ENCODE measurements at places on chromosomes 2 and 18.
A peak's percentile ranks its signal among the peaks of the same experiment; 100 is the strongest.

GRCh38 chr2:29024882-29025430 is 43.9 kb downstream of the TOGARAM2 start:
- DNase-seq: no peak

GRCh38 chr2:15636972-15637785 is 45.5 kb downstream of the DDX1 start:
- DNase-seq: peak; percentile 40

DNA sequence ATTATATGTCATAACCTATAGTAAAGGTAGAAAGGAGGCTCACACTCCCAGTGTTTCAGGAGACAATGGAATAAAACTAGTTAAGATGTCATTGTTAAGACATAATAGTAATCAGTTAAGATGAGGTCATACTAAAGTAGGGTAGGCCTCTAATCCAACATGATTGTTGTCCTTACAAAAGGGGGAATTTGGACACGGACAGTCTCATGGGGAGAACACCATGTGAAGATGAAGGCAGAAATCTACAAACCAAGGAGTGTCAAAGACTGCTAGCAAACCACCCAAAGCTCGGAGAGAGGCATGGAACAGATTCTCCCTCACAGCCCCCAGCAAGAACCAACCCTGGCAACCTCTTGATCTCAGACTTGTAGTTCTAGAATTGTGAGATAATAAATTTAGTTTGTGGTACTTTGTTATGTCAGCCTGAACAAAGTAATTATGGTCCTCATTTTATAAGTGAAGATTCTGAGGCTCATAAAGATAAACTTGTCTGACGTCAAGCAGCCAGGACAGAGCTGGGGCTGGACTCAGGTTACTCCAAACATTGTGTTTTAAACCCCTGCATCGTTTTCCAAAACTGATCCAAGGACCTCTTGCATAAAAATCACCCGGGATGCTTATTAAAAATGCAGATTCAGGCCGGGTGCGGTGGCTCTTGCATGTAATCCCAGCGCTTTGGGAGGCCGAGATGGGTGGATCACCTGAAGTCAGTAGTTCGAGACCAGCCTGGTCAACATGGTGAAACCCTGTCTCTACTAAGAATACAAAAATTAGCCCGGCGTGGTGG is 47.8 kb downstream of the CCDC195 start:
- DNase-seq: no peak

- no peak for DNase-seq
Measured at GRCh38 chr2:26668856-26669750, 23.4 kb upstream of the KCNK3 start.

DNA sequence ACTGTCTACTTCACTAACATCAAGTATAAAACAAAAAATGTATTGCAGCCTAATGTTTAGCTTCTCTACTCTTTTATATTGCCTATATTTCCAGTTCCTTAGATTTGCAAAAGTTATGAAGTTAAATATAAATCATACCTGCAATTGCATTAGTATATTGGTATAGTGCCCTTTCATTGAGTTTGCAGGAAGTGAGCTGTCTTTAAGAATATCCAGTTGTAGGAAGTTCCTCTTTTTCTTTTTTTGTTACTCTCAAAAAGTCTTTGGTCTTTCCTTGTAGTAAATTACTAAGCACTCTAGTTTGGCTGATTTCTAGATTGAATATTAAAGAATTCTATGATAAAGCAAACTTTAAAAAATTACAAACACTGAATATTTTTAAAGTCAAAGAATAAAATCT is 71.3 kb upstream of the FN1 start:
- no peak for DNase-seq

DNA sequence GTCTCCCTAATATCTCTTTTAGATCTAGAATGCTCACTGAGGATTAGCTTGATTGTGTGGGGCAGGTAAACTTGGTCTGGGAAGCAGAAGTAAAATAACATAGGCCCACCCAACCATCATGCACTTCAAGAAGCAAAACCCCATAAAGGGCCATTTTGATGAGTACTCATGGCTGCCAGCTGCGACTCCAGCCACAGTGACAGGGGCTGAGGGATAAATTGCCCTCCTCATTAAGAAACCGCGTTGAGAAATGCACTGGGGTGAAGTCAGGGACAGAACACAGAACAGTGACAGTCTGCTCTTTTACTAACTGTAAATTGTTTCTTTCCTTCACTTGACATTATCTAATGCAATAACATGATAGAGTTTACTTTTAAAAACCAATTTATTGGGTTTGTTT is 60.2 kb downstream of the RND3 start:
- no peak for DNase-seq

DNA sequence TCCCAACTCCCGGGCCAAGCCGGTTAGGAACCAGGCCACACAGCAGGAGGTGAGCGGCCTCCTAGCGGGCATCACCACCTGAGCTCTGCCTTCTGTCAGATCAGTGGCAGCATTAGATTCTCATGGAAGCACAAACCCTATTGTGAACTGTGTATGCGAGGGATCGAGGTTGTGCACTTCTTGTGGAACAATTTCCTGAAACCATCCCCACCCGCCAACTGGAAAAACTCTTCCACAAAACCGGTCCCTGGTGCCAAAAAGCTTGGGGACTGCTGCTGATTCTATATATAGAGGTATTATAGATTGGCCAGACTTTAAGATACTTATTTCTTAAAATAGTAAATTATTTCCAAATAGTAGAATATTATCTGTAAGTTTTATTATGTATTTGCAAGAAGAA is 89.4 kb downstream of the PMS1 start:
- no peak for DNase-seq

DNA sequence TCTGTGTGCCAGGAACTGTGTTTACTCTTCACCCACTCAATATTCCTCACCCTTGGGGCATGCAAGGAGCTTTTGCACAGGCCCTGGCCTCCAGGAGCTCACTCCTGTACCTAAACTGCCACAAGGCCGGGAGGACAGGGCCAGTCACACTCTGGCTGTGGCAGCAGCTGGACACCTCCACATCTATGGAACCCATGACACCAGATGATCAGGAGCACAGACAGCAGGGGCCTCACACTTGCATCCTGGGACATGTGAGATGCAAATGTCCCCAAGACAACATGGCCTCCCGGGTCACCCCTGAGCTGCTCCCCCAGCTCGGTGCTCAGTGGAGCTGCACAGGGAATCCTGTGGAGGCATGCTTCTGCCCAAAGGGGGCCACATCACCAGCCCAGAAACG is 61.8 kb upstream of the SLC66A3 start:
- no peak for DNase-seq

GRCh38 chr2:44361330-44362206 is at the start of the genes CAMKMT and PREPL:
CAMKMT (plus strand) TSS chr2:44361947.
PREPL (minus strand) TSS chr2:44361494; CDS start chr2:44346342, 15,152 bp downstream.
- peak; percentile 95 for DNase-seq

DNA sequence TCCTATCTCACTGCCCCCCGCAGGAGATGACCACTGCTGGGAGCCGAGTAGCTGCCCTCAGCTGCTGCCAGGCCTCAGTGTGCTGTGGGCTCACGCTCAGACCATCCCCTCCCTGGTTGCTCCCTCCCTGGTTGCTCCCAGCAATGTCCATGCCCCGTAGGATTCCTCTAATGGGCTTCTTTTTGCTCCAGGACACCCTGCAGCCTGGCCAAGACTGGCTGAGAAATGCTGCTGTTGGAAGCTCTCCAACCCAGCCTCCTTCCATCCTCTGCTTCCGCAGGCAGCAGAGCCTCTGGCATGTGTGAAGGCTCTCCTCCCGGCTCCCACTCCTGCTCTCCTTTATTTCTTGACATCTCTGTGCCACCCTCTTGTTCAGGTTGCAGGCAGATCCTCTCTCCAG is 48.6 kb downstream of the SOX11 start:
- no peak for DNase-seq

DNA sequence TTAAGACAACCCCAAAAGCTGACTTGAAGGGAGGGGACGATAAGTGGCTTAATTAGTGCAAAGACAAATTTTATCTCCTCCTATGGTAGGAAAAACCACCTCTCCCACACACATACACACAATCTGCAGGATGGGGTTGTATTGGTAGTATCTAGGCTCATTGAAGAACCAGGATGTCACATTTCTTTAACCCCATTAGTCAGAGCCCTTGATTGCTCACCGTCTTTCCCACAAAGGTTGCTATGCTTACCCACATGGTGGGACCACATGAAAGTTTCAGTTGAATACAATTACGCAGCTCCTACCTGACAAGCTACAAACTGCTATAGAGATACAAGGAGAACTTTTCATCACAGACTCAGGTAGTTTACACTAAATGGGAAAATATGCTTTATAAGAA is 765.0 kb upstream of the CELF4 start:
- no peak for DNase-seq

DNA sequence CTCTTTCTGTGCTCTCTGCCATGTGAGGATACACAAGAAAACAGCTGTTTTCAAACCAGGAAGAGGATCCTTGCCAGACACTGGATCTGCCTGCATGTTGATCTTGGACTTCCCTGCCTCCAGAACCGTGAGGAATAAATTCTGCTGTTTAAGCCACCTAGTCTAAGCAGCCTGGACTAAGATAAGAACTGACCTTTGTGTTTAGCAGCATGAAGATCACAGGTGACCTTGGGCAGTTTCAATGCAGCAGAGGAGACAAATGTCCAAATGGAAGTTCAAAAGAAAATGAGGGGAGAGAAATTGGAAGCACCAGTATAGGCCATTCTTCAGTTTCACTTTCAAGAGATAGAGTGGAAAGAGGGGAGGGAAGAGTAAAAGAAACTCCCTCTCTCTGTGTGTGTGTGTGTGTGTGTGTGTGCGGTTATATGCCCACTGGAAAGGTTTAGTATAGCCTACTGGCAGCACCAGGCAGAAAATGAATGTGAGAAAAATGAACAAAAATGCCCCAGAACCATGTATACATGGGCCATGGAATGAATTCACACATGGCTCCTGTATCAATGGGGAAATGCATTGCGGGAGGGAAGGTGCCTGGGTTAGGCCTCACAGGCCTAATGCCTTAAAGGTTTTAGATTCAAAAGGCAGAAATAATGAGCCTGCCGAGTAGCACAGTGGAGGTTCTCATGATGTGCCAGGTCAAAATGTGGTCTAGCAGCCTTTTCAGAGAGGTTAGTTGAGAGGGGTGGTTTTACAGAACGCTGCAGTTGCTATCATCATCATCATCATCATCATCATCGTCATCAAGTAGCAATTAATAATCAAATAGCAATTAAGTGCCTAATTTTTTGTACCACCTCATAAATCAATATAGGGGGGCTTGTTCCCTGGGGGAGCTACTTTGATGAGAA is 1.1 kb upstream of the CERS6 start:
- DNase-seq: no peak

DNA sequence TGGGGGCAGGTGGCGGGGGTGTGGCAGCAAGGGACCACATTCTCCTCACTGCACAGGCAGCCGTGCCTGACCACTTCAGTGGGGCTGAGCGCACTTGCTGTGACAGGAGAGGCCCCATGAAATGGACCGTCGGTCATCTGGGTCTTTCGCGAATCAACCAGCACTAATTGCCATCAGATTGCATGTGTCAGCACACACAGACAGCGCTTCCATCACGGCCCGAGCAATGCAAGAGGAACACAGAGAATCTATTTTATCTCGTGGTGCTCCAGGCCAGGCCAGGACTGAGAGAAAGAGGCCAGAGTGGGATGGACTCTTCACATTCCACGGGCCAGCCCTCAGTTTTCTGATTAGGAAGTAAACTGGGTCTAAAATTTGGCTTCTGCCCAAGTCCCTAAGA is 87.0 kb downstream of the EIPR1 start:
- DNase-seq: no peak
